ENCODE measurements at places on chromosomes 1 and 21.

DNA sequence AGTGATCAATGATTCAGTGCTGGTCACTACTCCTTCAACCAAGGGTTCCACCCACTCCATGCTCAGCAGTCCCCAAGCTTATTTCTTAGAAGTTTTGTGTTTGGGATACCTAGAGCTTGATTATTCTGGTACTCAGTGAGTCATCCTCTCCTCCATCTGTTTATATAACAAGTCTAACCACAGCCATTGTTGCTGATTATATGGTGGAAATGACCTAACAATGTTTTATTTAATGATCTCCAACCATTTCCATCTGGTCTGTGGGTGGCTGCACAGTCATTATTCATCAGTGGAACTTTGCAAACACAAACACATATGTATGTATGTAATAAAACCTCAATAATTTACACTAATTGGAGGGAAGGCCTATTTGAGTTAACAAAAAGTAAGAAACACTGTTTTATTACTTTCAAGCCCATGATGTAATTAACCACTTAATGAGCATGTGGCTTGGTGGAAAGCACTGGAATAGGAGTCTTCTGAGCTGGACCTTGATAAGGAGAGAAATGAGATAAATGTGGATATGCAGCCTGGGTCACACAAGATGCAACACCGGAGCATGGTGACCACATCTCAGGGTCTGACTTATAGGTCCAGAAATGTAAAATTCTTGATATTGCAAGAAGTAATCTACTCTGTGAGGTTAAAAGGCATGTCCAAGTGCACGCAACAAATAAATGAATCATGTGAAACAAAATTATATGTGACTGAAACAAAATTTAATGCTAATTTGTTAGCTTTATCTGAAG, 99.0 kb upstream of the WLS start:
- no peak for DNase-seq

DNA sequence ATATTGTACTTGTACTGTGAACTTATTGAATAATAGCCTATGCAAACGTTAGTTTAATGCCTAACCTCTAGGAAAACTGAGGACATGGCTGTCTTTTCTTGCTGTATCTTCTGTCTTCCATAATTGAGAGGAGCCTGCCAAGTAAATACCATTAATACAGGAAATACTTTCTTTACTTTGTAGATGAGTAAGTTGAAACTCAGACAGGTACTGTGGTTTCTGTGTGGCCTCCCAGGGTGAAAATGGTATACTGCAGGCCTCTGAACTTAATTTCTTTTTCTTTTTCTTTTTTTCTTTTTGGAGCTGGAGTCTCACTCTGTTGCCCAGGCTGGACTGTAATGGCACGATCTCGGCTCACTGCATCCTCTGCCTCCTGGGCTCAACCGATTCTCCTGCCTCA, 208.8 kb upstream of the ADGRL4 start:
- DNase-seq: no peak

GRCh38 chr1:60765204-60765603, 317.2 kb upstream of the NFIA start:
- no peak for DNase-seq

DNA sequence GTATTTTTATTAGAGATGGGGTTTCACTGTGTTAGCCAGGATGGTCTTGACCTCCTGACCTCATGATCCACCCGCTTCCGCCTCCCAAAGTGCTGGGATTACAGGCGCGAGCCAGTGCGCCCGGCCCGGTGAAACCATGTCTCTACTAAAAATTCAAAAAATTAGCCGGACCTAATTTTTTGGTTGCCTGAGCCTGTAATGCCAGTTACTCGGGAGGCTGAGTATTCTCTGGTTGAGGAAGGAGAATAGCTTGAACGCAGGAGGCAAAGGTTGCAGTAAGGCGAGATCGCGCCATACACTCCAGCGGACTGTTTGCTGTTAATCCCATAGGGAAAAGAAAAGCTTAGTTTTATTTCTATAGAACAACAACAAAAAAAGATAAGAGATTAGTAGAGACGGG, 29.9 kb upstream of the HJV start:
- no peak for DNase-seq

DNA sequence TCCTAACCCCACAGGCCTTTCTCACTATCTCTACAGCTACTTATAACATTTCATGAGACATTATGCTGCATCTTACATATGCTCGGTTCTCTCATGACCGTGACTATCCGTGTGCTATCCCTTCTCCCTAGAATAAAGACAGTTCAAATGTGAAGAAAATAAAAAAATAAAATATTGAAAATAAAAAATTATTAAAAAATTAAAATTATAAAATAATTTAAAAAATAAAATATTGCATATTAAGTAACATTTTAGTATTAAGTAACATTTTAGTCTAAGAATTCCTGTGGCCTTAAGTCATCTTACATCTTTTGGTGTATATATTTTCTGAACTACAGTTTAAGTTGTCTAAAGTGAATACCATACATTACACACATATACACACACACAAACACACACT, 415.5 kb downstream of the DPYD start:
- no peak for DNase-seq

DNA sequence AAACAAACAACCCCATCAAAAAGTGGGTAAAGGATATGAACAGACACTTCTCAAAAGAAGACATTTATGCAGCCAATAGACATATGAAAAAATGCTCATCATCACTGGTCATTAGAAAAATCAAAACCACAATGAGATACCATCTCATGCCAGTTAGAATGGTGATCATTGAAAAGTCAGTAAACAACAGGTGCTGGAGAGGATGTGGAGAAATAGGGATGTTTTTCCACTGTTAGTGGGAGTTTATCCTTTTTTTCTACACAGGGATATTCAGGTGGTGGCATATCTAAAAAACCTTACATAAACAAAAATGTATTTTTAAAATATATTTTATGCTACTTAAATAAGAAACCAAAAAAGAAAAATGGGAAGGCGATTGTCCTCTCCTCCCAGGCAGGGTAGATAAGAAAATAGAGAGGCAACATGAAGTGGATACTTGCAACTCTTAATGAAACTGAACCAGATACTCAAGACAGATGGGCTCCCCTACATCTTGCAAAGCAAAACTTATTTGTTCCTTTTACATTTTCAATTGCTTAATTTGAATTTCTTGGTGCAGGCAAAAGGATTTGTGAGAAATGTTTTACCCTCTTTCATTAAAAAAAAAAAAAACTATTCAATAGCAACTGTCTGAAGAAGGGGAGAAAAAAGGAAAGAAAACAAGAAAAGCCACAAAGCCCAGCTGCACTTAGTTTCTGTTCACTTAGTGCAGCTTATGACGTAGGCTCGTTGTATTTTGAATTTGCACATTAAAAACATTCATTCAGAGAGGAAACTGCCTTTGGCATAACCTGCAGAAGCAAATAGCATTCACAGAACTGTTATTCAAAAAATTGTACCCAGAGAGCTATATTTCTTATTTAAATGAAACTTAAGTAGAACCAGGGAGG, 36.9 kb upstream of the RGS1 start:
- no peak for DNase-seq

DNA sequence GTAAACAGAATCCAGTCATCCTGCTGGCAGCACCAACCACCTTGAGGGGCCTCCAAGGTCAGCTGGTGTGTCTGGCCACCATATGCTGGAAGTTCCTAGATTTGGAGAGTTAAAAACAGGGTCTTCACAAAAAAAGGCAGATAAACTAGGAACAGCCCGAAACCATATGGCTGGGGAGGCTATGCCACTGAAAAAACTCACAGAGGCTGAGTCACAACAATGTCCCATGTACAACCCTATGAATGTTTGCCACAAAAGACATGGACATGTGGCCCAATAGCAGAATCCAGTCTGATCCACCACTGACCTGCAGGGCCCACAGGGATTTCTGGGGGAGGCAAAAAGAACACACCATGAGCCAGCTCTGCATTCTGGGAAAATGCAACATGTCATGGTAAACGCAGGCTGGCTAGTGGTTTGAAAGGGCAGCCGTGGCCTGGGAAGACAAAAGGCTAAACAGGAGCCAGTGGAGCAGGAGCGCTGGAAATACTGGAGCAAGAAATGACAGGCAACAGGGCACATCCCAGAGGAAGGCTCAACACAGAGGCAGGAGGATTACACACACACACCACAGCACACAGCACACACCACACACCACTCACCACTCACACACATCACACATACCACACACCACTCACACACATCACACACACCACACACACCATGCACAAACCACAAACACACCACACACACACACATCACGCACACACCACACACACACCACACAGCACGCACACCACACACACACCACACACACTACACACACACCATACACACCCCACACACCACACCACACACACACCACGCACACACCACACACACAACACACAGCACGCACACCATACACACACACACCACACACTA, 55.4 kb downstream of the HSF2BP start:
- DNase-seq: no peak

GRCh38 chr1:67760030-67760821, 73.0 kb downstream of the GNG12 start:
- DNase-seq: peak; percentile 51

- DNase-seq: peak; percentile 19
Observed at GRCh38 chr1:78145105-78145580, 99.4 kb downstream of the GIPC2 start.

DNA sequence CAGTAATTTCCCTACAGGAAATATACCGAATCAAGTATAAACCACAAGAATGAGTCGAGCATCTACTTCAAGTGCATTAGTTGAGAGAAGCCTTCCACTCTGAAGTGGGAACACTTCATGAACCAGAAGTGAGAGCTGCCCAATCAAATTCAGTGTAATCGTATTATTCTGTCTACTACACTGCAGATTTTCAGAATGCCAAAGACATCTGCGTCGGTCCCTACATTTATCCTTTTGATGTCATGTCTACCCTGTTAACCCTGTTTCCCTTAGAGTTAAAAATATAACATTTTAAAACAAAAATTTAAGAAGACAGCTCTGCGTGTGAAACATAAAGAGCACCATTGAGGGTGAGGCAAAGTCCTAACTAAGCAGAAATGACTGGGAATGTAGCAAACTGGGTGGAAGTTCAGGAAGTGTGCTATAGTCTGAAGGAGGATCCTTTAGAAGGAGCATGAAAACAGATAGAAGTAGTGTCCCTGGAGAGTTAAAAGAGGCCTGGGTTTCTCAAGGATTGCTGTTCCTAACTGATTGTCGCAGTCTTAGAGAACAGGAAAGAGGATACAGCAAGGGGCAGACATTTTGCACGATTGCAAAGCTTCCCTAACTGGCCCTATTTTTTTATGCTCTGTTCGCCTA, 291.2 kb downstream of the PTPRC start:
- DNase-seq: no peak

Data from stimulated activated CD4-positive, alpha-beta T cell treated with anti-CD3 and anti-CD28 coated beads, Interleukin-2, amount 100 ng/mL, for 48 hours (primary cell).